Fibroblast of skin of left biceps (primary cell): ENCODE measurements at places on chromosomes 1 and 21.

DNA sequence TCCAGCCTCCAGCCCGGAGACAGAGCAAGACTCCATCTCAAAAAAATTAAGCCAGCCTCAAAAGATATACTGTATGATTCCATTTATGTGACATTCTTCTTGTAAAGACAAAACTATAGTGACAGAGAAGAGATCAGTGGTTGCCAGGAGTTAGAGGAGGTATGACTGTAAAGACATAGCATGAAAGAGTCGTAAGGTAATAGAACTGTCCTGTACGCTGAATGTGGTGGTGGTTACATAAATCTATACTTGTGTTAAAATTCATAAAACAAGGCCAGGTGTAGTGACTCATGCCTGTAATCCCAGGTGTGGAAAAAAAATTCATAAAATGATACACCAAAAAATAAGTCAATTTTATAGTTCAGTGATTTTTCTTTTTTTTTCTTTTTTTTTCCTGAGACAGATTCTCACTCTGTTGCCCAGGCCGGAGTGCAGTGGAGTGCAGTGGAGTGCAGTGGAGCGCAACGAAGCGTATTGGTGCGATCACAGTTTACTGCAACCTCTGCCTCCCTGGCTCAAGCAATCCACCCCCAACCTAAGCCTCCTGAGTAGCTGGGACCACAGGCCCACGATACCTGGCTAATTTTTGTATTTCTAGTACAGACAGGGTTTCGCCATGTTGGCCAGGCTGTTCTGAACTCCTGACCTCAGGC lies 84.9 kb upstream of the CXADR start:
- DNase-seq, result no peak

DNA sequence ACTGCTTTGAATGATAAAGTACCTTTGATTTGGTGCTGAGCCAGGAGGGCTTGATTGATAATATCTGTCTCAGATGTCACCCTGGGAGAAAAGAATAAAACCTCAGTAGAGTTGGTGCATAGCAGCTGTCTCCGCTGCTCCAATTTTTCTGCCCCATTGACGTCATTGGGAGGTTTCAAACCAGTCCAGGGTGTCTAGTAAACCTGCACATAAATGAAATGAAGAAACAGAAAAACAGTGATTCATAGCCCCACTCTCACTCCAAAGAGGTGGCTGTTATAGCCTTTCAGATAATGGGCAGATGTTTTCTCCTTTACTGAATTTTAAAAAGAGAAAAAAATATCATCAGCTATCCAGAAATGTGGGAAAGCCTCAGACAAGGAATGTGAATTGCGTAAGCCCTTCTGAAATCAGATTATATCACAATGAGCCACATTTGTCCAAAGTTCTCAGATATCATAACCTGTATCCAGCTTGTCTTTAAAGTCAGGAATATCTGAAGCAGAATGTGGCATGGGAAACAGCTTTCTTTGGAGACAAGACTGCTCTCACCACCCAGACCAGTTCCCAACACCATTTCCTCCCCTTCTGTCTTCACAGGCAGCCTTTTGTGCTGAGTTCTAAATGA lies 351.3 kb upstream of the SGIP1 start:
- peak; percentile 52 for DNase-seq

GRCh38 chr1:205216588-205216987 lies 5.1 kb upstream of the DSTYK start:
- DNase-seq, result no peak

DNA sequence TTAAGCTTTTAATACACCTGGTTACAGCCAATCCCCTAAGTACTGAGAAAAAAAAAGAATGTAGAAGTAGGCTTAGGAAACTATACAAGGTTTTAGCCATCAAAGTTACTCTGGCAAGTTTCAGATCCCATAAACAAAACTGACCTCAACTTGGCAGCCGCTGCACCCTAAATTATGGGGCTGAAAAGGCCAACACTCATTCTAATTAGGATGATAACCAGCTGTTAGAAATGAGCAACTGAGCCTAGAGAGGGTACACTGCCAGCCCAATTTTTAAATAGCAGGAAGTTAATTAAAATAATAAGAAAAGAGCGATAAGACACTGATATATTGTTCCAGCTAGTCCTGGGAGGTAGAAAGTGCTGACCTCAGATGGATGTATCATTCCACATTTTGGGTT lies 105.7 kb upstream of the VAV3 start:
- no peak for DNase-seq

GRCh38 chr21:43603641-43604504 lies 55.4 kb downstream of the HSF2BP start:
- DNase-seq, result no peak

DNA sequence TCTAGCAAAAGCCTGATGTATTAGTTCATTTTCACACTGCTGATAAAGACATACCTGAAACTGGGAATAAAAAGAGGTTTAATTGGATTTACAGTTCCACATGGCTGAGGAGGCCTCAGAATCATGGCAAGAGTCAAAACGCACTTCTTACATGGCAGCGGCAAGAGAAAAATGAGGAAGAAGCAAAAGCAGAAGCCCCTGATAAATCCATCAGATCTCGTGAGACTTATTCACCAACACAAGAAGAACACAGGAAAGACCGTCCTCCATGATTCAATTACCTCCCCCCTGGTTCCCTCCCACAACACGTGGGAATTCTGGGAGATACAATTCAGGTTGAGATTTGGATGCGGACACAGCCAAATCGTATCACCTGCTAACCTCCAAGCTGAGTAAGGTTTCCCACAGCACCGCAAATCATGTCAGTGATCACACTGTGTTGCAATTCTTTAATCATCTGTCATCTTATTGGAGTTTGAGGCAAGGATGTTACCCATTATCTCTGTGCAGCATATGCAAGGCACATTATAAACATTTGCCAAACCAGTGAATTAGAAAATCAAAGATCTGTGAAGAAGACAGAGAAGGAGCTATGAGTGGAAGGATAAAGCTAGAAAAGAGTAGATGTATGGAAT lies 128.5 kb downstream of the ZNF281 start:
- DNase-seq, result no peak

- DNase-seq, result peak; percentile 84
Observed at GRCh38 chr1:22739648-22740385, 29.2 kb downstream of the EPHB2 start.

GRCh38 chr1:180365039-180365438 lies 135.0 kb downstream of the LHX4 start:
- no peak for DNase-seq

DNA sequence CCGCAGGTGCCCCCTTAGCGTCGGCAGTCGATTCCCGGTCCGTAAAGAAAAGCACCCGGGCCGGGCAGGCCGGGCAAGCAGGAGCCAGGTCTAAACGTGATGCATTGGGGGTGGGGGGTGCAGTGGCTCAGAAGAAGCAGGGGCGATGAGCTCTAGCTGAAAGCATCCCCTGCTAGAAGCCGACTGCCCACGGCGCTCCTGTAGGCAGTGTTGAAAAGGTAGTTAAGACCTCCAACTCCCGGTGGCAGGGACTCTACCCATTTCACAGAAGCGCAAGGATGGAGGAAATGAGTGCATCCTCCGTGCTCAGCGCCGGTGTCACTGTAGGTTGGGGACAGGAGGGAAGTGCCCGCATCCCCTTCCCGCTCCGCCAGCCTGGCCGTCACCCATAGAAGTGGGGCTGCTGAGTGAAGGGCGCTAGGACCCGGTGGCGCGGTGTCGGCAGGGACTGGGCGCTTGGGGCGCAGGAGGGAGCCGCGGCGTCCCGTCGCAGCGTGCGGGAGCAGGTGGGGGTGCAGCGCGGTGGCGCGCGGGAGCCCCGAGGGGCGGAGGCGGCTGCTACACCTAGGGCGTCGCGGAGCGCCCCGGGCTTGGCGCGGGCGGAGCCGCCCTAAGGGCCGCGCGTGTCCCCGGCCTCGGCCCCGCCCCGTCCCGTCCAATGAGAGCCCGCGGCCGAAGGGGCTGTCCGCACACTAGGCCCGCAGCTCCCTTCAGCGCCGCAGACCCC lies at the start of gene WNT2B:
WNT2B (plus strand) TSS at position 688 of the 727 bp plus-strand sequence. CDS start 298 bp downstream, outside the sequence.
- DNase-seq, result no peak

GRCh38 chr1:67242016-67242415 lies 65.7 kb upstream of the IL12RB2 start:
- DNase-seq, result no peak

DNA sequence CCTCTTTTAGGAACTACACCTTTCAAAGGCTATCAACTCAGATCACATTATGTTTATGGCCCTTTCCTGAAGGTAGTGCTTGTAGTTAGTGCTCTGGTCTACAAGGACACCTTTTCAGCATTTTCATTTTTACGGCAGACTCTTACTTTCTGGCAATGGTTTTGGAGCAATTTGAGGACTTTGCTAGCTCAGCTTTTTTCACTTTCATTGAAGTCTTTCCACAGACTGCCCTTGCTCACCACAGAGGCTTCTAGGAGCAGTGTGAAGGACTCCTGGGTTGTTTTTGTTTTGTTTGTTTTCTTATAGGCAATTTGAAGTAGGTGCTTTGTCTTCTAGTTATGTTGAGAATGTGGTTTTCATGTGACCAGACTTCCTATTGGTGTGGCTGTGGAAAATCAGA lies 43.1 kb downstream of the CD55 start:
- DNase-seq, result no peak

GRCh38 chr1:24406788-24407187 lies 6.8 kb downstream of the STPG1 start:
- no peak for DNase-seq

- DNase-seq, result no peak
Observed at GRCh38 chr1:99650773-99651437, 5.0 kb downstream of the PALMD start.

DNA sequence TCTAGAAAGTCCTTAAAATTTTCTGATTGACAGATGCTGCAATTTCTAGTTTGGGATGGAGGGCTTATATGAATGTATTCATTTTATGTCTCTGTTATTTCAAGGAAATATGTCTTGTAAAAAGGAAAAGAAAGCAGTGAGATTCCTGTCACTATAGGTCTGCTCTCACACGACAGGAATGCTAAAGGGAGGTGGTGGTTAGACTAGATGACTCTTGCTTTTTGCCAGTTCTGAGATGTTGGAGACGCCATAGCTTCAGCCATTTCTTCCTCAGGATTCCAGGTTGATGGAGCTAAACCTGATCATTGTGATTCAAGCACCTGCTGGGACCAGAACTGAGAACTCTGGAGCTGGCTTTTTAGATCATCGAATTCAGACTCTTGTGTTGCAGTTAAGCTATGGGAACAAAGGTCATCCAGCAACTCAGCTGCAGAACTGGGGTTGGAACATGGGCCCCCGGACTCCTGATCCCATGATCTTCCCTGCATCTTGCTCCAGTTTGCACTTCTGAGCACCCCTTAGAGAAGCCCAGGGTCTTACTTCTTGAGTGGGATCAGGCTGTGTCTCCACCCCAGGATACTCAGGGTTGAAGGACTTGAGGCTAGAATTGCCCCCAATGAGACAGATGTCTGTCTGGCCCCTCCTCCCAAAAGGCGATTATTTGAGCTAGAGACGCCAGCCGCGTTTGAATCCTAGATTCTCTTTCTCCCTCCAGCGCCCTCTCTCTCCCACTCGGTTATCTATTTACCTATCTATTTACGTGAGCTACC lies 46.7 kb upstream of the FOXO6 start:
- DNase-seq, result no peak

DNA sequence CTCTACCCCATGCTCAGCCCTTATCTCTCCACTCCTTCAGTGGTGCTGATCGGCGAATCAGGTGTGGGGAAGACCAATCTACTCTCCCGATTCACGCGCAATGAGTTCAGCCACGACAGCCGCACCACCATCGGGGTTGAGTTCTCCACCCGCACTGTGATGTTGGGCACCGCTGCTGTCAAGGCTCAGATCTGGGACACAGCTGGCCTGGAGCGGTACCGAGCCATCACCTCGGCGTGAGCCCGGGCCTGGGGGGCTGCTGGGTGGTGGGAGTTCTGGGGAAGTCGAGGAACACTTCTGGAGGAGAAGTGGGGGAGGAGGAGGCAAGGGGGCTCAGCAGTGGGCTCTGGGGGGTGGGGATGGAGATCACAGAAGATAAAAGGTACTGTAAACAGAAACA lies 4.9 kb downstream of the RAB25 start:
- no peak for DNase-seq

DNA sequence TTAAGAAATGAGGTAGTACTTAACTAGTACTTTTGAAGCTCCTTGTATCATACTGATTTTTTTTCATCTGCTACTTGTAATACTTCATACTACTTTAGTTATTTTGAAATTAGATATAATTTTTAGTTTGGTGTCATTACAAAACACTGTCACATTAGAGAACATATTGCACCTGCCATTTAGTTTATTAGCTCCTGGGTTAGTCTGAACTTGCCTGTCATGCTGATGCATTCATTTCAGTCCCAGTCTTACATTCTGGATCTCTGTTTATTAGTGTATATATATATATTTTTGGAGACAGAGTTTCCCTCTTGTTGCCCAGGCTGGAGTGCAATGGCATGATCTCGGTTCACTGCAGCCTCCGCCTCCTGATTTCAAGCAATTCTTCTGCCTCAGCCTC lies 50.3 kb downstream of the DYRK1A start:
- DNase-seq, result no peak

- no peak for DNase-seq
Observed at GRCh38 chr1:202592146-202592545, 118.1 kb downstream of the SYT2 start.

- DNase-seq, result no peak
Observed at GRCh38 chr1:17759114-17759513, 4.0 kb downstream of the ACTL8 start.

- no peak for DNase-seq
Observed at GRCh38 chr21:36811762-36812161, 112.8 kb downstream of the SIM2 start.

DNA sequence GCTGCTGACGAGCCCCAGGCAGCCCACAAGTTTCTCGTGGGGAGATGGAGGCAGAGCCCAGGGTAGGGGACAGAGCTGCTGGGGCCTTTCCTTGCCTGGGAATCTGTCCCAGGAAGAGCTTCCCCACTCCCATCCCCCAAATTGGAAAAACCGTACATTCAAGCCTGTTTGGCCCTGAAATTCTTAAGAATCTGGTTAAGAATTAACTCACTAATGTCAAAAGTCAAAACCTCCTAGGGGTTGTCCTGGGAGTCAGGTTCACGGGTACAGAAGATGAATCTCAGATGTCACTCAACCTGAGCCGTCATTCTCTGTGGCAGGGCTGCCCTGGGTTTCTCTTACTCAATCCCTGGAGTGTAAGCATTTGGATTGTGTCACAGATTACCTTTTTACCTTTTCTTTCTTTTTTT lies 8.4 kb downstream of the C1orf115 start:
- no peak for DNase-seq

- DNase-seq, result no peak
Observed at GRCh38 chr1:31505911-31506497, 70.3 kb upstream of the TINAGL1 start.

DNA sequence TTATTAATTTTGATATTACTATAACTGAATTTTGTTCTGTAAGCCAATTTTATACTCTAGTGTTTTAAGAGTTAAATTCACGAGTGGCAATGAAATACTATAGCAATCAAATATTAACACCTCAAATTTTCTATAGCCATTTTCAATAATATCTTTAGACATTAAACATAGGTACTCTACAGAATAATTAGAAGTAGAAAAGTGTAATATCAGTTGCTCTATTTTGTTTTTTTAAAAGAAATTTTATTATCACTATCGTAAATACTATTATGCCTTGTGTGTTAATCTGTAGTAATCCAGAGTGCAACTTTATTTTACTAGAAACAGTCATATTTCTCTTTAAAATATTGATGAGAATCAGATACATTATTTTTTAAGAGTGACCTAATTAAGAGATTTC lies 691.2 kb downstream of the USP25 start:
- DNase-seq, result no peak
